ENCODE measurements at places on chromosomes 2 and 18.

DNA sequence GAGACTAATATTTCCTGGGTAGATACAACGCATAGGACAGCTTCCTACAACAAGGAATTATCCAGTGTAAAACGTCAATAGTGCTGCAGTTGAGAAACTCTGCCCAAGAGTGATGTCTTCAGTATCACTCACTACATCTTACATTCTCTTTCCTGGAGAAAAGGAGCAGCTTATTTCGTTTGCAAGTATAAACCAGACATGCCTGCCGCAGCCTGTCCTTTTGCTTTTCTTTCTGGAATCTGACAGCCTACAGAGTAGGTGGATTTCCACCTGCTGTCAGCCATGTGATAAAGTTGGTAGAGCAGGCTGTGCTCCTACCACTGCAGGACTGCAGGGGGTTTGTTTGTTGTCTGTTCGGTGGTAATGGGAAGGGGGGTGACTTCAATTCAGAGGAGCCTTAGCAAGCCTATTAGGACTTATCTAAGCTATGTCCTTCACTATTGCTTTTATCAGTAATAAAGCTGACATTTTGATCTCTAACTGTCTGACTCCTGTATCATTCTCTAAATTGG is 439.1 kb downstream of the GRB14 start:
- DNase-seq: no peak

DNA sequence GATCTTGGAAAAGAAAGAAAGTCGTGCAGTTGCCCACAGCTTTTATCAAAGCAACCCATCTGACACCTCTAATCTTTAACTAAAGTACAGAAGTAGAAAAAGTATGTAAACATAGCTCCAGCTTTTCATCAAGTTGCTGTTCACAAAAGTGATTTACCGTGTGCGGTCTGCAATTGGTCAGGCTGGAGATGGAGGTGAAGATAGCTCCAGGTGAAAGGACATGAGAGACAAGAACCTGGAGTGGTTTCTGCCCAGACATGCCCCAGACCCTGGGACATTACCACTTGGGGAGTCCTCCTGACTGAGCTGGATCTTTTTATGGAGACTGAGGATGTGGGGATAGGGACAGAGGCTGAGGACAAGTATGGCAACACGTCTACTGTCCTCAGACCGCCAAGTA is 82.7 kb downstream of the LAMA1 start:
- no peak for DNase-seq

GRCh38 chr2:58918141-58918540 is 677.0 kb upstream of the FANCL start:
- DNase-seq: no peak

DNA sequence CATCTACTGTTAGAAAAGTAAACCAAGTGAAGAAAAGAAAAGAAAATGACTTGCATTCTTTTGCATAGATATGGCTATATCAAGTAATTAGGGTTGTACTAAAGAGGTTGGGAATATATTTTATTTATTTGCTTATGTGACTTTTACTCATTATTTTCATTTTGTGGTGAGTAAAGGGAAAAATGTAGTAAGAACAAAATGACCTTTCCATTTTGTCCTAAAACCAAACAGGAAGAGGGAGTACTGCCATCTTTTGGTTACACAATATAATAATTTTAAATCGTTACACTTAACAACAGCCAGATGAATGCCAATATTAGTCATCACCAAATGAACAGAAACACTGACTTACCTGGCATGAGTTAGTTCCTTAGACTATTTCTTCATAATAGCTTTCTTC is 47.3 kb upstream of the NDUFV2 start:
- no peak for DNase-seq
